ENCODE measurements at places on chromosomes 13 and 19.

- no peak for DNase-seq
Measured at GRCh38 chr13:72153272-72153671, 286.3 kb upstream of the DACH1 start.

DNA sequence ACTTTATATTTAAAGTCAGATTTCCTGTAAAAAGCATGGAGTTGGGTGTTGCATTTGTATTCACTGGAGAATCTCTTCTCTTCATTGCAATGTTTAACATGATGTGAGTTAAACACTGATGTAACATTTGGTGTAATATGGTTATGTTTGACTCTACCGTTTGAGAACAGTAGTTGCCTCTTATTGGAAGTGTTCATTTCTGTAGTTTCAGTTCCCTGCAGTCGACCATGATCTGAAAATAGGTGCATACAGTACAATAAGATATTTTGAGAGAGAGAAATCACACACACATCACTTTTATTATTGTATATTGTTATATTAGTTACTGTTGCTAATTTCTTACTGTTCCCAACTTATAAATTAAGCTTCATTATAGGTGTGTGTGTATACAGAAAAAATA, 105.2 kb upstream of the SPACA7 start:
- no peak for DNase-seq

- peak; percentile 97 for DNase-seq
Measured at GRCh38 chr19:38263689-38264485, 486 bp upstream of the SPINT2 start.

GRCh38 chr13:59112221-59112718, 1051.5 kb downstream of the DIAPH3 start:
- no peak for DNase-seq

DNA sequence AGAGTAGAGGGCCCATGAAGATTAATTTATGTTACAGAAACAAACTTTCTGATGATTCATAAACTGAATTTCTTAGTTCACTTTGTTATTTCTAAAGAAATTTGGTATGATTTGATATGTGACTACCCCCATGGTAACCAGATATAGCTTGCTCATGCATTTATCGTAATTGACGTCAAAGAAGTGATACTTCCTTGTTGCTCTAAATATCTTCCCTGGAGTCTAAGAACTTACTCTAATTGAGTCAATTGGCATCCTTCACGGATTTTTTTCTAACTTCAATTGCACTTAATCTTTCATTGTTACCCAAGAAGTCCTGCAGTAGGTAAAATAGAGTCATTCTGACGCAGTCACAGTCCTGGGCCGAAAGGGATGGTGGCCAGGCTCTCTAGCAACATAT, 240.9 kb downstream of the GPC5 start:
- no peak for DNase-seq

- no peak for DNase-seq
Measured at GRCh38 chr19:41548954-41549688, 26.8 kb upstream of the CEACAM21 start.

GRCh38 chr19:30722186-30722585, 350.0 kb downstream of the ZNF536 start:
- DNase-seq = no peak

- DNase-seq = no peak
Measured at GRCh38 chr19:29687244-29687896, 22.1 kb downstream of the PLEKHF1 start.

DNA sequence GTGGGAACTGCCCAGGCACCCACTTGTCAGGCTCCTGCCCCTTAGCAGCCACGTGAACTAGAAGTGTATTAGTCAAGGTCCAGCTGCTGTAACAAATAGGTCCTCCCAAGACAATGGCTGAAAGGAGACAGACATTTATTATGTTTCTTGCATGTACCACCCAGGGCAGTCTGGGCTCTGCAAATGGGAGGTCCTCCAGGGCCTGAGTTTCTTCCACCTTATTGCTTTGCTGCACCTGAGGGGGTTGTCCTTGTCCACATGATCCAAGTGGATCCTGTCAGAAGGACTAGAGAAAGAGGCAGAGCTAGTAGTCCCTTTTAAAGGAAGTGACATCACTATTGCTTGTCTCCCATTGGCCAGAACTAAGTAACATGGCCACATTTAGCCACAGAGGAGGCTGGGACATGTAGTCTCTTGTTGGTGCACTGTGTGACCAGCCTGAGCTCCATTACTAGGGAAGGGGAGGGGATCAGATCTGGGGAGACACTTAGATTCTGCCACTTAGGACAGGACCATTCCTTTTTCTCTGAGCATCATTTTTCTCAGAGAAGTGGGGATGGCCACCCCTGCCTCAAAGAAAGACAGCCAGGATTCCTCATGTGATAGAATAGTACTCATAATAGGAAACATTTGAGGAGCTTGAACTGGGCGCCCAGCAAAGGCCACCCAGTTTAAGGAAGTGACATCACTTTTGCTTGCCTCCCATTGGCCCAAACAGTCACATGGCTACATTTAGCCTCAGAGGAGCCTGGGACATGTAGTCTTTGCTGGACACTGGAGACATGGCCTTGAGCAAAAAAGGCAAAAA, 15.1 kb downstream of the CC2D1A start:
- DNase-seq = no peak

GRCh38 chr19:9941671-9942070, 5.4 kb upstream of the OLFM2 start:
- no peak for DNase-seq

- no peak for DNase-seq
Measured at GRCh38 chr13:110511509-110512181, 49.9 kb downstream of the RAB20 start.

- DNase-seq = no peak
Measured at GRCh38 chr19:2168619-2169424, 5.1 kb downstream of the DOT1L start.

DNA sequence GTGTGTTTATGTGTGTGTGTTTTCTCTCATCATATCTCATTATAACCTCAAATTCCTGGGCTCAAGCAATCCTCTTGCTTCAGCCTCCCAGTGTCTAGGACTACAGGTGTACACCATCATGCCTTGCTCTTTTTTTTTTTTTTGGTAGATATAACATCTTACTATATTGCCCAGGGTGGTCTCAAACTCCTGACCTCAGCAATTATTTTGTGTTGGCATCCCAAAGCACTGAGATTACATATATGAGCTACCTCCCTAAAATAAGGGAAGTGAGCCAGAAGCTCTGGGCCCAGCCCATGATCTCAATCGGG, 448 bp upstream of the ZNF543 start:
- no peak for DNase-seq

GRCh38 chr13:46278474-46278873, 66.7 kb downstream of the LRRC63 start:
- no peak for DNase-seq

- DNase-seq = no peak
Measured at GRCh38 chr13:109867766-109868165, 81.4 kb upstream of the IRS2 start.

GRCh38 chr13:67854990-67855389, 624.9 kb upstream of the PCDH9 start:
- DNase-seq = no peak

DNA sequence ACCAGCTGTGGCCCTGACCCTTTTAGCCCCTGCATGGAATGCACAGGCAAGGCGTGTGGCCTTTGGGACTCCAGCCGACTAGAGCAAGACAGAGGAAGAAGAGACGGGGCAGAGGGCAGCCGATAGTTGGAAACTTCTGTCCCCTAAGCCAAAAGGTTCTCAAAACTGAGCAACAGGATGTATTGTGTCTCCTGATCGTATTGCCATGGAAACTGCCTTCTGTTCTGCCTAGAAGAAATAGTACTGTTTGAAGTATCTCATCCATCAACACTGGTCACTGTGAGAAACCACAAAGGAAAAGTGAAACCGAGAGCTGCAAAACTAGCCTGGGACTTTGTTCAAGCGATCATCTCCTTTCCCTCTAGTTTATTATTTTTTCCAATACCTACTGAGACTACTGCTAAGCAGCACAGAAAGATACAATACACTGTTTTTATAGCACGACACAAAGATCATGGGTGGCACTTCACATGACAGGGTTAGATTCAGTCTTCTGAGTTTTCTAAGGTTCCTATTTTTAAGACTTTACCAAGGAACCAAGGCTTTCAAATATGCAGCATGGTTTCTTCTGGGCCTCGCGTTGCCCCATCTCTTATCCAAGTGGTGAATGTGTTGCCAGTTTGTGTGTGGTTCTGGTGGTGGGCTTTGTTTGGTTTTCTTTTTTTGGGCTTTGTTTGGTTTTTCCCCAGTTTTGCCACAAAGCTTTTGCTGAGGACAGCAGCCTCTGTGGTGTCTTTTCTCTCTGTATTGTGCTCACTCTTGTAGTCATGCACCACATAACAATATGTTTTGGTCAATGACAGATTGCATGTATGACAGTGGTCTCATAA, 49.3 kb upstream of the GPR183 start:
- DNase-seq = no peak

DNA sequence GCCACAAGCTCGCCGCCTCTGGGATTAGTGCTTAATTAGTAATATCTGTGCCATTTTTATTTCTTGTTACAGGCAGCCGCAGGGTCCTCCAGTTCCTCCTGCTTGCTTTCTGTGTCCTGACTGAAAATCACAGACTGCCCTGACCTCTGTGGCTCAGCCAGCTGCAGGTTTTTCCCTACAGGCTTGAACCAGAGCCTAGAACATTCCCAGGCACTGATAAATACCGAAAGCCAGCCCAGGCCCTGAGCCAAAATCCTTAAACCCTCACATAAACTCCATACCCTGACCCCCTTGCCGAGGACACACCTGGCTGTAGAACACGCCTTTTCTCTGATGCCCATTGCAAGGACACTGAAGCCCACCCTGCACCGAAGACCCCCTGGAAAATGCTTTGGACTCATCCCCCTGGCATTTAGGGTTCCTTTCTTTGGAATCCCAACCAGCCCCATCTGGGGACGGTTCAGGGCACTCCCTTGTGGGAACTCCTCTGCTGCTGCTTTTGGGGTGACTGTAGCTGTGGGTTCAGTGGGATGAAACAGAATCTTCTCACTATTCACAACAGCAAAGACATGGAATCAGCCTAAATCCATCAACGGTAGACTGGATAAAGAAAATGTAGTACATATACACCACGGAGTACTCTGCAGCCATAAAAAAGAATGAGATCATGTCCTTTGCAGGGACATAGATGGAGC, 15.5 kb downstream of the DPP9 start:
- DNase-seq = no peak

DNA sequence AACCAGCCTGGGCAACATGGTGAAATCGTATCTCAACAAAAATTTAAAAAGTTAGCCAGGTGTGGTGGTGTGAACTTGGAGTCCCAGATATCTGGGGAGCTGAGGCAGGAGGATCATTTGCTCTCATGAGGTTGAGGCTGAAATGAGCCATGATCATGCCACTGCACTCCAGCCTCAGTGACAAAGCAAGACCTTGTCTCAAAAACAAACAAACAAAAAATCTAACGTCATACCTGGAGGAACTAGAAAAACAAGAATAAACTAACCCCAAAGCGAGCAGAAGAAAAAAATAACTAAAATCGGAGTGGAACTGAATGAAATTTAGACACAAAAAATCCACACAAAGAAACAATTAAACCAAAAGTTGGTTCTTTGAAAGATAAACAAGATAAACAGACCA, 1885.1 kb downstream of the OLFM4 start:
- DNase-seq = no peak

DNA sequence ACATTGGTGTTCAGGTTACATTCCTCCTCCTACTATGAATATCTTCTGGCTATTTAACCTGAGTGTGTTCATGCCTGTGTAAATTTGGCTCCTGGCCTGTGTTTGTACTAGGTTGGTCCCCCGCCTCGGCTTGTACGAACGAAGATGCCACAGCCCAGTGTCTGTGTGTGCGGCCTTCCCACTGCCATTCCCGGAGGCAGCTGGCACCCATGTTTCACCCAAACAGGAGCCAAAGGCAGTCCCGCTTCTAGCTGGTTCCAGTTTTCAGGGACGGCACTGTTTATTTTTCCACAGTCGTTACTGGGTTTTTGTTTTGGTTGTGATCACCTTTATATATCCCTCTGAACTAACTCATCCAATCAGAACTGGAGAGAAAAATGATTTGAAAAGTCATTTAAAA, 102.5 kb upstream of the ZNF536 start:
- DNase-seq = no peak

- no peak for DNase-seq
Measured at GRCh38 chr19:17076543-17076991, 990 bp downstream of the MYO9B start.

- no peak for DNase-seq
Measured at GRCh38 chr13:106129273-106129672, 406.2 kb downstream of the EFNB2 start.

DNA sequence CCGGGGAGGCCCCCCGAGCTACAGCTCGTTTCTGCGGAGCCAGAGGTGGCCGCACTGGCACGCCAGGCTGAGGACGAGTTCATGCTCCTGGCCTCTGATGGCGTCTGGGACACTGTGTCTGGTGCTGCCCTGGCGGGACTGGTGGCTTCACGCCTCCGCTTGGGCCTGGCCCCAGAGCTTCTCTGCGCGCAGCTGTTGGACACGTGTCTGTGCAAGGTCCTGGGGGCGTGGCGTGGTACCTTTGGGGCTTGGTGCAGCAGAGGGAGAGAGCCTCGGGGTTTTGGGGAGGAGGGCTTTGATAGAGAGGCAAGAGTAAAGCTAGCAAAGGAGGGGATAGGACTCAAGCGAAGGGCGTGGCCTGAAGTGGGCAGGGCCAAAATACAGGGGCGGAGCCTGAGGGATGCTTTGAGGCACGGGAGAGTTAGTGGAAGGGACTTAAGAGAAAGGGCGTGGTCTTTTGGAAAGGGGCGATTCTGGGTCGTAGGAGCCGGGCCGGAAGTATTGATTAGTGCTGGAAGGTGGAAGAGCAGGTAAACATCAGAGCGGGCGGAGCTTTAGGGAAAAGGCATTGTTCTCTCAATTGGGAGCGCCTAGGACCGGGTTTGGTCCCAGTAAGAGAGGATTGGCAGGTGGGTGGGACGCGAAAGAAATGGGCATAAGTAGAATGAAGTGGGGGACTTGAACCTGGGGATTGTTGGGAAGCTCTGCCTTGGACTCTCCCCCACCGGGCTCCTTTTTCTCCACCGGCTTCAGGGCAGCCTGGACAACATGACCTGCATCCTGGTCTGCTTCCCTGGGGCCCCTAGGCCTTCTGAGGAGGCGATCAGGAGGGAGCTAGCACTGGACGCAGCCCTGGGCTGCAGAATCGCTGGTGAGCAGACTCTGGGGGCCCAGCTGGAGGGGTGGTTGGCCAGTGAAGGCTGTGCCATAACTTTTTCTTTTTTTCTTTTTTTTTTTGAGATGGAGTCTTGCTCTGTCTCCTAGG, 1.2 kb downstream of the PPM1N start:
- peak; percentile 44 for DNase-seq

GRCh38 chr13:74567485-74567884, 433.3 kb upstream of the KLF12 start:
- DNase-seq = no peak

GRCh38 chr19:19010551-19010950, 22.8 kb downstream of the SUGP2 start:
- no peak for DNase-seq

DNA sequence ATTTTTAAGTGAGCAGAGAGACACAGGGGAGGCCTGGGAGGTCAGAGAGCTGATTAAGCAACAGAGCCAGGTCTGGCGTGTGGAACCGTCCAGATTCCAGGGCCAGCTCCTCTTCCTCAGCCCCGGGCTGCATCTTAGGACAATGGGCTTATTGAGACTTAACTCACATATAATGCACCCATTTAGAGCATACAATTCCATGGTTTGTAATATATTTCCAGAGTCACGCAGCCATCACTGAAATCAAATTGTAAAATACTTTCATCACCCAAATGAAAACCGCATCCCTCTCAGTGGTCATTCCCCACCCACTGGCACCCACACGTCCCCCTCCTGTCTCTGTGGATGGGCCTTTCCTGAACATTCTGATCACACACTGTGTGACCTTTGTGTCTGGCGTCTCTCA, 2.1 kb upstream of the HMG20B start:
- DNase-seq = no peak

All from NCI-H187 (cell line).